ENCODE measurements at places on chromosomes 4 and X. TPM values are rescaled to one million over a fixed set of nuclear protein-coding genes. Genes with fewer than 3 reads are reported as not detected.

Gene MND1
- total RNA-seq, result 50.0 TPM

Gene MAGEA4
- not detected for total RNA-seq

Gene NFKB1
- 224 TPM for total RNA-seq

DNA sequence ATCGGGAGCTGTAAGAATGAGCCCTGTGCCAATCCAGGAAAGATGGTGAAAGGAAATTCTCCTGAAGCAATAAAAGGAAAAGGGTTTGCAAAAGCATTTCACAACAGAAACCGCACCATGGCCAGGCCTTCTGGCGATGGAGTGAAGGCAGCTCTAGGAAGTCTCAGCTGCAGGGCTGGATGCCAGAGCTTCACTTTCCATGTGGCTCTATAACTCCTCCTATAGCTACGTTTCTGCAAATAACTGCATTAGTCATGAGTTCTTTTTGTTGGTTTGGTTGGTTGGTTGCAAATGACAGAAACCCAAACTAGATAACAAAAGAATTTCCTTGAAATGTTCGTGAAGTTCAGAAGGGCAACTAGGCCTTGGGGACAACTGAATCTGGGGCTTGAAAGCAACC is 84.6 kb downstream of the RELL1 start:
- DNase-seq, result no peak

DNA sequence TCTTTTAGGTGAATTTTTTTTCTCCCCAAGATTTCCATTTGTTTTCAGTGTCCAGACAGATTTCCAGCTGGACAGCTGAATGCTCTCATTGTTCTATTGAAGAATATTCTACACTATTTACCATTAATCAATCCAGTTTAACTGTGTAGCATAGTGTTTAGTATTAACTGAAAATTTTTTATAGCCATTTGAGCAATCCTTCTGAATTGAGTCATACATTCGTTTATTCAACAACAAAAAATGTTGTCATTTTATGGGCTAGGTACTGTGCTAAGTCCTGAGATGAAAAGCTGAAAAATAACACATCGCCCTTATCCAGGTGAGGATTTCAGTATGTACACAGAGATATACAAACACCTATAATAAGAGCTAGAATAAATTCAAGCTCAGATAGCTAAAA is 223.3 kb downstream of the COL25A1 start:
- DNase-seq, result no peak

DNA sequence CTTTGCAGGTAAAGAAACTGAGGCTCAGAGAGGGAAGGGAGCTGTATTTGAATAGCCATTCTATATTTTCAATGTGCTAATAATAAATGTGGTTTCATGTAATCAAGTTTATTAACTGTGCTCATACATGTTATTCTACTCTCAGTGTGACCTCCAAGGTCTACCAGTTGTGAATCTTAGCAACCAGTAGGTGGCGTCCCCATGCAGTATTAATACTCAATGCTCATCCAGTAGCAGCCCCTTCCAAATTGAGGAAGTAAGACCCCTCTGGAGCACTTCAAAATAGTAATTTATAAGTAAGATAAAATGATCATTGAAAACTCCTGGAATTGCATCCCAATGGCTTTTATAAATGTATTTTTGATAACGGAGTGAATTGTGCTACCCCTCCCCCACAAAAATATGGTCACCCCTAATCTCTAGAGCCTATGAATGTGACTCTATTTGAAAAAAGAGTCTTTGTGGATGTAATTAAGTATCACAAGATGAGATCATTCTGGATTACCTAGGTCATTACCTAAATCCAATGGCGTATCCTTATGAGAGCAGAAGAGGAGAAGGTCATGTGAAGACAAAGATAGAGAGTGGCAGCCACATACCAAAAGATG is 20.4 kb upstream of the SEPSECS start:
- peak; percentile 57 for DNase-seq

- no peak for DNase-seq
Measured at GRCh38 chrX:114162068-114162735, 421.7 kb upstream of the HTR2C start.

DNA sequence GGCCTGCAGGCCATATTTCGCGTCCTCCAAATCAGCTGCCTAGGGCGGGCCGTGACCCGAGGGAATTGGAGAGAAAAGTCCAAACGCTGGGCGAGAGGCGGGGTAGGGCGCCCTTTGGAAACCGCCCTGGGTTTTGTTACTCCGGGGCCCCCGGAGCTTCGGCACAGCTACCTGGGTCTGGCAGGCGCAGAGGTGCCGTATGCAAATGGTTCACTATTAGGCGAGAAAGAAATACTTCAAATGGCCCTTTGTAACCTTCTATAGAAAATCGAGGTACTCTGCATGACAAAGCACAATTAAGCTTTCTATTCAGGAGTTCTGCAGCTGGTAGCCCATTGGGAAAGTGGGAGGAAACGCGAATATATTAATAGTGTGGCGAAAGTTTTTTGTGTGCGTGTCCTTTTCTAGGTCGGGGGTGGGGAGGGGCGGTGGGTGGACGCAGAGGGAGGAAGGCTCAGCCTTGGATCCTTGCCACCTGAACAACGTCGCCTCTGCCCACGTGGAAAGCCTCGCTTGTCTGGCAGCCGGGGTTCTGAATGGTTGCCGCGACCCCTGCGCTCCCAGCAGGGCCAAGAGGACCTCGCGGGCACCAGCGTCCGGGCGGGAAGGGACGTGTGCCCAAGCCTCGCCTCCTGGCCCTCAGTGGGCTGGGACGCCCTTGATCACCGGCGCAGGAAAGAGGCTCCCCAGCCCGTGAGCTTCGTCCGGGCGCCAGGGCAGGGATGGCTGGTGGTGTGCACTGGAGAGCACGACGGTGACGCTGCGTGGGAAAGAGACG is 9.5 kb downstream of the GSX2 start:
- DNase-seq, result no peak

GRCh38 chr4:11426003-11426402 is 2.7 kb downstream of the HS3ST1 start:
- no peak for DNase-seq

DNA sequence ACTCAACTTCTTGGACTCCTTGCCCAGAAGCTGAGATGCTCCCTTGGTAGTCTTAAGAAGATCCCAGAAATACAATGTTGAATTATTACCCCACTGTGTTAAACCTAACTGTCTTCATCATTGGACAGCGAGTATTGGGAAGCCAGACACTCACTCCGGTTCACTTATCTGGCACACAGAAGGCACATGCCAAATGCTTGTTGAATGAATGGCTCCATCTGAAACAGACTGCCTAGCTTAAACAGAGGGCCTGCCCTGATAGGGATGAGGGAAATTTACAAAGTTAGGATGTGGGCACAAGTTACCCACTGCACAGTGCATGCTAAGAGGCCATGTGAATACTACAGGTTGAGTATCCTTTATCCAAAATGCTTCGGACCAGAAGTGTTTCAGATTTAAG is 79.3 kb downstream of the RASL11B start:
- no peak for DNase-seq

DNA sequence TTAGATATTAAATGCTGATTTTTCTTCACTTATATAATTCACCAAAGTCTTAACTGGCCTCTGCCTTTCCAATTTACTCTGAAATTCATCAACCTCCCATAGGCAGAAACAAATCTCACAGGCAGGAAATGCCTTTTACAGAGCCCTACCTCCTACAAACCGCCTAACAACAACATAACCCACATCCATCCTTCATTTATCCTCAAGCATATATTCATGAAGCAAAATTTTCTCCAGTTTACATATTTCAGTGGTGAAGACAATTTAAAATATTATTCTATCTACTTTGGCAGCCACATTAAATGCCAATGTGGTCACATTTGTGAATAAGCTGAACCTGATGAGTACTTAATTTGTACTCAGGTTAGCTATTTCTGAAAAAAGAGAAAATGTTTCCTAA is 30.3 kb downstream of the SEPSECS start:
- no peak for DNase-seq

- DNase-seq, result peak; percentile 62
Measured at GRCh38 chr4:70559211-70559830, 32.7 kb upstream of the AMBN start.

DNA sequence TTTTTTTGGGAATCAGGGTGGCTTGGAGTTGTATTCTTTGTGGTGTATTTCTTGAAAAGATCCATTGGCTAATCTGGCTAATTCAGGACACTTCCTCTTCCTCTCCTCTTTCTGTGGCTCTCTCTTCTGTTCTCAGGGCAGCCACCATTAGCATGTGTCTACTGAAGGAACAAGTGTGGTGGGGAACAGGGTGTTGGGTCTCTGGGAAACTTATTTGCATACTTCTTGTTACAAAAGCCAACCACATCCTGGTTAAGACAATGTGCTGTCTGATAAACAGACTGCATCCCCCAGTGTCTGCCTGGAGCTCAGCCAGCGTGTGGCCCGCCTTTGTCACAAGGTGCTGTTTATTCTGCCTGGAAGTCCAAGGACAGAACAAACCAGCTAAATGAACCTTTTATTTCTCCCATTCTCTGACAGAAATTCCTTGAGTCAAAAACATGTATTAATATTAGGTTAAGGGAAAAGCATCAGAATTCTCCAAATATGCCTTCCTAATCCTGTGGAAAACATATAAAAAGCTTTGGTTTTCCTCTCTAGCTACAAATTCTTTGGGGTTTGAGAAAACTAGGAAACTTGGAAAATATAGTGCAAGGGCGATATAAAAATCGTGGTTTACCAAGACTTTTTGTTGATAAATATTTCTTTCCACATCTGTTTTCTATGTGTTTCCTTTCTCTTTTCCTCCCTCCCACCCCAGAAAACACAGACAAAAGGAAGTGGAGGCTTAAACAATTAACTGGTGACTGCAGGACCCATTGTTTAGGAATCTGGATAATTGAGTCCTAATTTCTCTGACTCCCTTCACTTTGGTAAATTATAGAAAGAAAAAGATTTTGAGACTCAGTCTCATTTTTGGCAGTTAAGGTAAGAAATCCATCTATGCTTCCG is 203.6 kb downstream of the SPRY1 start:
- DNase-seq, result peak; percentile 82

DNA sequence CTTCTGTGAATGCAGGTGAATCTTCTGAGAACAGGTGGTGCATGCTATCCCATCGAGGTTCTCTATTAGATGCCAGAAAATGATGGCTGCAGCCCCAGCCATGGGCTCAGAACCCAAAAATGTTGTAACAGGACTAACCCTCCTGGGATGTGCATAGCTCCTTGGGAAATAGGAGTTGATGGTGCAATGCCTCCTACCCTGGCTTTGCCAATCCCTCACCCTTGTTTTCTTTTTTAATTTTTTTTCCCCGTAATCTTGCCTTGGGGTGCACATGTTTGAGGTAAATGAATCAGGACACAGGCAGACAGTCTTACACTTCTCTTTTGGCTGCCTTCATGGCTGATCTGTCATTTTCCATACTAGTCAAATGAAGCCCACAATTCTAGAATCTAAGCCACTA is 96.6 kb downstream of the KIT start:
- no peak for DNase-seq

- no peak for DNase-seq
Measured at GRCh38 chr4:20384456-20384855, 132.8 kb downstream of the SLIT2 start.

GRCh38 chrX:123647244-123647643 is 85.6 kb downstream of the THOC2 start:
- DNase-seq, result no peak
